ENCODE measurements at places on chromosomes 6 and 20.

DNA sequence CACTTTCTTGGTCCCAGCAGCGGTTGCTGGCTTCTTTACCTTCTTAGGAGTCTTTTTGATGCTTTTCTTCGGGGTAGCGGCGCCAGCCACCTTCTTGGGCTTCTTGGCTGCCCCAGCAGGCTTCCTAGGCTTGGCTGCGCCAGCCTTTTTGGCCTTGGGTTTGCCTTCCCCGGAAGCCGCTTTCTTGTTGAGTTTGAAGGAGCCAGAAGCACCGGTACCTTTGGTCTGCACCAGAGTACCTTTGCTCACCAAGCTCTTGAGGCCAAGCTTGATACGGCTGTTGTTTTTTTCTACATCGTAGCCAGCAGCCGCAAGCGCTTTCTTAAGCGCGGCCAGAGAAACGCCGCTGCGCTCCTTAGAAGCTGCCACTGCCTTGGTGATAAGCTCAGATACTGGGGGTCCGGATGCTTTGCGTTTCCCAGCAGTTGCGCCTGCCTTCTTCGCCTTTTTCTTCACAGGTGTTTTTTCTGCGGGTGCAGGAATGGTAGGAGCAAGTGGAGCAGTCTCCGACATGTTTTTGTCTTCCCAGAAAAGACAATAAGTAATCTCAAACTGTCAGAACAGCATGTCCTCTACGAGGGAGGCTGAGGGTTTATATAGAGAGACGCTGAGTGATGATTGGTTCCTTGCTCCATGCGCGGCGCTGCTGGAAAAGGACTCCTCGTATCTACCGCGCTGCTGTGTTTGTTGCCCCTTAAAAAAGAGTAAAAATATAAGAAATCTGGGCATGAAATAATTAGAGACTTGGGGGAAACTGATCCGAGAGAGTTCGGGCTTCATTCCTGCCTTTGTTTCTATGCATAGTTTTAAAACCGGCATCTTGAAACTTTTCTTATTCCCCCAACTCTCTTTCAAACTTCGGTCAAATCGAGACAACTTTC is 130.3 kb upstream of the BTN3A2 start:
- DNase-seq: peak; percentile 14

GRCh38 chr6:30847421-30847970 is 36.8 kb upstream of the DDR1 start:
- no peak for DNase-seq

DNA sequence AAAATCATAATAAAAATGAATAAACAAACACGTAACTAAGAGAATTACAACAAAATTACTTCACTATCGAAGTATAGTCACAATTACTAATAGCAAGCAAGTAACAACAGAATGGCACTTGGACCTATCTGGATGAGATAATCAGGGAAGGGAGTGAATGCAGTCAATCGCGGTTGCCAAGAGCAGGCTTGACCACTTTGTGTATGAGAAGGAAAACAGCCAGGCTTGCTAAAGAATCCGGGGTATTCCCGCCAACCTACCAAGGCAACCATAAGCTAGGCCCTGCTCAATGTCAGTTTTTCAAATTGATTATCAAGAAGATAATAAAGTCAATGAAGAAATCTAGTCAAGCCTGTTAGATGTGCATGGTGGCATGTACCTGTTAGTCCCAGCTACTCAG is 39.7 kb downstream of the PXDC1 start:
- DNase-seq: no peak

- DNase-seq: no peak
Observed at GRCh38 chr6:42222448-42222847, 4.8 kb upstream of the MRPS10 start.

DNA sequence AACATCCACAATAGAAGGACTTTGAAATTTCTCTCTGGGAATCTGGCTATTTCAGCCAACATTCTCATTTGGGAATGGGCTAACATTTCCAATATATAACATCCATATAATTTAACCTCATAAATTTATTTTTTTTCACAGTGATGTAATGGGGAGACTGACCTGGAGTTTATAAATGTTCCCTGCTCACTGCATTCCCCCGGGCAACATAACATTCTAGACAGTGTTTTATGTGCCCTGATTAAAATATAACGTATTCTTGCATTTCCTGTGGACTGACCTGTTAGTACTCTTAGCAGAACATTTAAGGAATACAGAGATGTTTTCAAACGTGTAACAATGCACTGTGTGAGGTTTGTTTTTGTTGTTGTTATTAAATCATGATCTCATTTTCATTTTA is 20.9 kb downstream of the TSHZ2 start:
- DNase-seq: no peak

GRCh38 chr6:150897400-150897943 is 32.0 kb downstream of the MTHFD1L start:
- no peak for DNase-seq

GRCh38 chr20:1817577-1818211 is 77.5 kb upstream of the SIRPA start:
- no peak for DNase-seq

GRCh38 chr20:25551413-25552215 is 33.7 kb downstream of the NINL start:
- no peak for DNase-seq

GRCh38 chr6:168293636-168294530 is 25.7 kb downstream of the DACT2 start:
- DNase-seq: no peak

DNA sequence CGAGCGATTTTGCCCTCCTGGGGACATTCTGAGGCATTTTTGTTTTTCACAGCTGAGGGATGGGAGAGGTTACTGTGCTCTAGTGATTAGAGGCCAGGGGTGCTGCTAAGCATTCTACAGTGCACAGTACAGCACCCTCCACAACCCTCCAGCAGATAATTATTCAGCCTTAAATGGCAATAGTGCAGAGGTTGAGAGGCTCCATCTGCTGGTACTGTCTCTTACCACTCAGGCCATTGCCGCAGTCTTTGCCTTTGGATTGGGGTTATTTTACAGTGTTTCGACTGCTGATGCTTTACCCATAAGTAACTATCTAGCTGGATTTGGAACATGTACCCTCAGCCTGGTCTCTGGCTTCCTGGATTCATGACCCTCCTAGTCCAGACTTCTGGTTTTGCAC is 705.3 kb downstream of the KIF16B start:
- DNase-seq: no peak

- DNase-seq: no peak
Observed at GRCh38 chr20:57558614-57559288, 2.2 kb upstream of the PCK1 start.

DNA sequence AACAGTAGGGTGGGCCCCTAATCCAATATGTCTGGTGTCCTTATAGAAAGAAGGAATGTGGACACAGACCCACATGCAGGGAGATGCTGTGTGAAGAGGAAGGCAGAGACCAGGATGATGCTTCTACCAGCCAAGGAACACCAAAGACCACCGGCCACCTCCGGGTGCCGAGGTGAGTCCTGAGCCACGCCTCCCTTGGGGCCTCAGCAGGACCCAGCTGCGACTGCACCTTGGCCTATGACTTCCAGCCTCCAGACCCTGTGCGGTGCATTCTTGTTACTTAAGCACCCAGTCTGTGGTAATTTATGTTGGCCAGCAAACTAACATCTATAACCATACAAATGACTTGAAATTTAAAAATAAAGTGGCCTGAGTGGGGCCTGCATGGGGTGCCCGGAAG is 79.5 kb upstream of the QKI start:
- no peak for DNase-seq

GRCh38 chr6:82017288-82017687 is 230.3 kb downstream of the IBTK start:
- no peak for DNase-seq
